ENCODE measurements at places on chromosomes 4 and X. TPM values are rescaled to one million over a fixed set of nuclear protein-coding genes. Genes with fewer than 3 reads are reported as not detected.

GRCh38 chrX:3527811-3528210, 181.4 kb upstream of the MXRA5 start:
- no peak for DNase-seq

GRCh38 chr4:170083541-170083940, 6.2 kb downstream of the AADAT start:
- DNase-seq: no peak

GABRE gene
- total RNA-seq: not detected

DNA sequence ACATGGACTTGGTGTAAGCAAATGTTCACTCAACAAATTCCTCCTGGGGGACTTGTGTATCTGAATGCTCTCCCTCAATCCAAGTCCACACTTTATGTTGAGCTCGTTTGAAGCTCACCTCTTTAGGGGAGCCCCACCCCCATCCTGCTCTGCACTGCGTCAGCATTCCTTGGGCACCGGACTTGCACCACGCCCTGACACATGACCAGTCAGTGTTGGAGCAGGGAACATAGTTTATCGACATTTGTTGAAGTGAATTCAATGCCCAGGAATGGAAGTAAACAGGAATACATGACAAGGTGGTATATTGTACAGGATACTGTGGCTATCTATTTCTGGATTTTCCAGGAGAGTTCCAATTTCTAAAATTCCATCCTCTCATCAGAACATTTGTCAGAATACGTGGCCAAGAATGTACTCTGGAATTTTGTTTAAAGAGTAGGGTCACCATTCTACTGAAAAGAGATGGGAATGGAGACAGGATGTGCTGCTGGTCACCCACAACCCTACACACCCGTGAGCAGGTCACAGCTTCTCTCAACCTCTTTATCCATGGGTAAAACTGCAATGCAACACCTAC, 60.0 kb upstream of the LNX1 start:
- DNase-seq: no peak

- DNase-seq: no peak
Measured at GRCh38 chr4:53764761-53765490, 173.6 kb upstream of the LNX1 start.

- DNase-seq: no peak
Measured at GRCh38 chr4:83568062-83568461, 32.2 kb downstream of the GPAT3 start.

- no peak for DNase-seq
Measured at GRCh38 chr4:56772134-56772533, 49.4 kb downstream of the SPINK2 start.

DNA sequence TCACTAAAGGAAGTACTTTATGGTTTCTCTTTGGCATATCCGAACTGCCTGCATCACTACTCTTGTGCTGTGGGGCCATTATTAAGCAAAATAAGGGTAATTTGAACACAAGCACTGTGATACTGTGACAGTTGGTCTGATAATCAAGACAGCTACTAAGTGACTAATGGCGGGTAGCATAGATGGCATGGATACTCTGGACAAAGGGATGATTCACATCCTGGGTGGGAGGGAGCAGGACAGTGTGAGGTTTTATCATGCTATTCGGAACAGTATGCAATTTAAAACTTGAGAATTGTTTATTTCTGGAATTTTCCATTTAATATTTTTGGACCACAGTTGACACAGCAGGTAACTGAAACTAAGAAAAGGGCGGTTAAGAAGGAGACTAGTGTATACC, 52.6 kb upstream of the CITED1 start:
- DNase-seq: no peak

DNA sequence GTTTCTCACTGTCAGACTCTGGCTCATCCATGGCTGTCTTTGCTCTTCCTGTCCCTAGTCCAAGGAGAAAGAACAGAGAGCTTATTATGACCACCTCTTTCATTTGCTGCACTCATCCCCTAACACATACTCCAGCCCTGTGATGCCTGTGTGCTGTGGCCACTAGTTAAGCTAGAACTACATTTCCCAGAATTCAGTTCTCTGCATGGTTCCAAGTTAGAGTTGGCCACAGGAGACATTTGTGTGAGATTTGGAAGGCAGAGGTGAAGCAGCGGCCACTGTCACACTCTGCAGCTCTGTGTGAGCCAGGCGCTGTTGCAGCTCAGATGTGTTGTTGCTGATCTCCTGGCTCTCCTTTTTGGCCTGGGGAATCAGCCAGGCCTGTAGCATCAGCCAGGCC, 188.2 kb upstream of the ATP6AP2 start:
- no peak for DNase-seq

GRCh38 chr4:73979407-73979957, 2.3 kb downstream of the PF4 start:
- DNase-seq: no peak

DNA sequence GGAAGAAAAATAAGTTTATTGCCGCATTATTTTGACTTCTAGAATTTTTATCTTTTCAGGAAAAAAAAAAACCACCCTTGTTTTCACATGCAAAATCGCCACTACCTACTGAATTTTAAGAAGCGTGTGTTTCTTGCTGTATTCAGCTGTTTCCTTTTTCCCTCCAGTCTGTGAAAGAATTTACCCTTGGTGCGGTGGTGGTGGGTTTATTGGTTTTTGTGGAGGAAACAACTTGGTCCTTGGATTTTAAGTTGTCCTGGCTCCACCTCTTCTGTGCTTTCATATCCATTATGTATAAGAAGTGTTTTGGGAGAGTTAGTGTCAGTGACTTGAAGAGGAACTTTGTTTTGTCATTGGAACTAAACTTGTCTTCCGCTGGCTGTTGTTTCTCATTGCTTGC, 8.1 kb downstream of the RAPGEF2 start:
- no peak for DNase-seq

DNA sequence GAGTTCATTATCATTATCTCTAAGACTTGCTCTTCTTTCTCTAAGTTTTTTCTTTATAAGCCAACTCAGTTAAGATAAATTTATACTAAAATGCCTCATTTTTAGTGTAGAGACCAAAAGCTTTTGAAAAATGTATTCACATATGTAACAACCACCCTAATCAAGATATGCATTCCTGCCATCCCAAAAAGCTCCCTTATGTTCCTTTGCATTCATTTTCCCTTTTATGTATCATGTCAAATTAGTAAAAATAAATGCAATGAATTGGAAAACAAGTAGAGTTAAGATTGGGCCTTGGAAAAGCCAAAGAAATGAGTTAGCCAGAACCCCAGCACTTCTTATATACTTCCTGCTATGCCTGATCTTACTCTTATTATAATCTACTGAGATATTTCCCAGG, 62.2 kb downstream of the NPY2R start:
- DNase-seq: no peak

FUNDC2 gene
- 83.9 TPM for total RNA-seq

GRCh38 chrX:100315566-100315965, 94.5 kb downstream of the PCDH19 start:
- no peak for DNase-seq

DNA sequence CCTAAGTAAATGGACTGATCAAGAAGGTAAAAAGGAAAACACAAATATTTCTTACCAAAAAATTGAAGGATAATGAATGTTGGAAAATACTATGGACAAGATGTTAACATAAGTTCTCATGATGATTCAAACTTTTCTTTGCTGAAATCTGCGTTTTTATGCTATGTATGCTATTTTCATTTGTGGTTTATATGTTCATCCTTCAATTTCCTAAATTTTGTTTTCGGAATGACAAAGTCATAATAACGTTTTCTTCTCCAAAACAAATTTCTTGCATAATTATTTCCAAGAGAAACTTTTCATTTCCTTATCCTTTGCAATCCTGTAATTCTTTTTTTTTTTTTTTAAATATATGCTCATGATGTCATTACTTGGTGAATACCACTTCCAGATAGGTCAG, 7.8 kb downstream of the PF4V1 start:
- no peak for DNase-seq

DNA sequence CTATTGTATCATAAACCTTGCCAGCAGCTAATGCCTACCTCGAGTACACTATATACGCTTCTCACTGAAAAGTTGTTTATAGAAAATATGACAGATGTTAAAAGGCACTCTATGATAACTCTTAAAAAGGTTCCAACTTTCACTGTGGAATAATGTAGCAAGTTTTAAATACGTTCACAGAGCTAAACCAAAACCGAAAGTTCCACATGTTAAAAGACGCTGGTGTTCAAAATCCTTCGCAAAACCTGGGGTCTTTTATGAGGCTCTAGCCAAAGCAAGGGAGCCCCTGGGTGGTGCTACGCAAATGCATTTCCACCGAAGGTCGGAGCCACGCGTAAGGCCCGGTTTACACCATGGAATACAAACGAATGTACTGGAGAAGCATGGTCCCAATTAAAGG, 103.7 kb upstream of the TENM3 start:
- DNase-seq: no peak

DNA sequence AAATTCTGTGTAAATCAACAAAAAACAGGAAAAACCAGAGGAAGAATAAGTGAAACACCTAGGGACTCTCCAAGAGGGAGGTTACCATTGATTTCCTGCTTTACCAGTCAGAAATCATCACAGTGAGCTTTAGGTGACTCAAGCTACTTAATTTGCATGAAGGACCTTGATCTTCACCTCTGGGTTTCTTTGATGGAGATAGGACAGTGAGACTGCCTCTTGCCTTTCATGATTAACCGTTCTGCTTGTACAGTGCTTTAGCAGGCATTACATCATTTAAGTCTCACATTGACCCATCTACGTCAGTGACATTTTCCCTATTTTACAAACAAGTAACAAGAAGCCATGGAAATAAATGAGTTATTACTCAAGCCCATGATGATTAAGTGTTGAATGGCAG, 3.4 kb upstream of the GK start:
- DNase-seq: no peak

CYSLTR1 gene
- 0.25 TPM for total RNA-seq

SAGE1 gene
- total RNA-seq: not detected

G3BP2 gene
- total RNA-seq: 245 TPM

GRCh38 chrX:154010330-154011087, 9.2 kb downstream of the IRAK1 start:
- no peak for DNase-seq

GRCh38 chrX:16005917-16006316, 117.4 kb upstream of the GRPR start:
- no peak for DNase-seq

KIT gene
- 3.0 TPM for total RNA-seq

DNA sequence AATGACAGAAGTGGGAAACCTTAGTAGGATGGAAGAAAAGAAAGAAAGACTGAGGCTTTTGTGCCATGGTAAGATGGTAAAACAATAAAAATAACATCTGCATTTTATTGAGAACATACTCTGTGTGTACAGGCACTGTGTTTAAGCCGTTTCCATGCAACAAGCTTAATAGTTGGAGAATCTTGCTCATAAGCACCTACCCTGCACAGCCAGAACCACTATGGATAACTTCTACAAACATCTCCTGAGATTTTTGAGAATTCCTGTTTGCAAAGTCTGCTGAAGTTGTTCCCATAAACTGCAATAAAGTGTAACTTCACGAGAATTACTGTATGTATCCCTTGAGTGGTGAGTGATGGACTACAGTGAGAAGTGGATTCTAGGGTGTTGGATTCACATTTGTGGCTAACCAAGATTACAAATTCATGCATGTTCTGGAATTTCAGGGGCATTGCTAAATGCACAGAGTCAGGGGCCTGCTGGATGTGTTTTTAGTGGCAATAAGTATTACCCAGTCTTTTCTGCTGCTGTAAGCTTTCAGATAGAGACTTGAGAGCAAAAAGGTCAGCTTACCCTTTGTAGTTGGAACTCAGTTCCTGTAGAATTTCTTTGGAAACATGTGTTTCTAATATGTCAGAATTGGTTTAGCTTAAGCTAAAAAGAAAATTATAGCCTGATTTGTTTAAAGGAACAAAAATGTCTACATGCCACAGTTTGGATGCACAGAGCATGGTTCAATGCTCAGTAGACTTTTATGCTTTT, 132.5 kb downstream of the AFF1 start:
- no peak for DNase-seq

DNA sequence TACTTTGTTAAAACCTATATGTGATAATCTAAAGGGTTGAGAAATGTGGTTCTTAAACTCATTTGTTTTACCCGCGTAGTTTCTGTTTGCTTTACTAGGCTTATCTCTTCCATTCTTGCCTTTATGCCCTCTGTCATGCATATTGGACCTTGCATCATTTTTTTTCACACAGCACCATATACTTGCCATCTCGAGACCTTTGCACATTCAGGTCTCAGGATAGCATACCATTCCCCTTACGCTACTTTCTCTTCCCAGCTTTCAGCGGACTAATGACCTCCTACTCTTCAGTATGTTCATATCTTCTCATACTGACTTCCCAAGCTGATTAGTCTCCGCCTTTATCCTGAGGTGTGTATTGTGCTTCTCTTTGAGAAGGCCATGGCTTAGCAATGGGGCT, 40.5 kb downstream of the USP38 start:
- no peak for DNase-seq

- no peak for DNase-seq
Measured at GRCh38 chr4:171891038-171891437, 77.8 kb downstream of the GALNTL6 start.

DNA sequence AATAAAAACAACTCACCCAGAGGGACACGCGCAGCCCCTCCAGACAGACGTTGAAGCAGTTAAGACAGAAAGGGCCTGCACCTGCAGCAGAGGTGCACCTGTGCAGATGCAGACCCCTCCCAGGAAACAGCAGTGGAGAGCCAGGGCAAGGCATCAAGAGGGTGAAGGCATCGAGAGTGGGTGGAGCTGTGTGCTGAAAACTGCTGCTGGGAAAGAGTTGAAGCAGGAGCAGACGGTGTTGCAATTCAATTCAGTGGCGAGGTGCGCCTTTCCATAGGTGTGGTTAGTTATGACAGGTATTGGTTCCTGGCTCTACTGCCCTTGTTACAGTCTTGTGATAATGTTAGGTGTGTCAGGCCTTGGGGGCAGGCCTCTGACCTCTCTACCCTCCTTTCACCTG, 16.7 kb downstream of the LETM1 start:
- no peak for DNase-seq

All from glutamatergic neuron (in vitro differentiated cells).